ENCODE measurements at places on chromosomes 2 and 18. TPM values are rescaled to one million over a fixed set of nuclear protein-coding genes. Genes with fewer than 3 reads are reported as not detected.

Gene TLX2
- total RNA-seq = not detected

GRCh38 chr2:214801768-214802397, 7.6 kb downstream of the BARD1 start:
- DNase-seq = no peak

Gene OTX1
- not detected for total RNA-seq

Gene KANSL1L
- total RNA-seq = 4.7 TPM

DNA sequence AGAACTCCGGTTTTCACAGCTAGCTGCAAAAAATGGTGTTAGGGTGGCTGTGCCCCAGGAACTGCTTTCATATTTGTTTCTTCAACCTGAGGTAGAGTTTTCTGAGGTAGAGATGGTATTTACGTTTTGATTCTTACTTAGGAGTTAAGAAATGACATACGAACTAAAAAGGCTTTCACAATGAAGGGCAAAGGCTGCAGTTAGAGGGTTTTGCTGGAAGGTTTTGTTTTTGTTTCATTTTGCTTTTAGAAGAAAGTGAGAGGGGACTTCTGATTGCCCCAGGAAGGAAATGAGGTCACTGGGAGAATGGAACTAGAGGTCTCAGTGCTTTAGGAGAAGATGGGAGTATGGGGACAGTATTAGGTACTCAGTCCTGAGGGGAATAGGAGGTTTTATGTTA, 15.5 kb downstream of the CDCA7 start:
- no peak for DNase-seq

- DNase-seq = no peak
These were observed 85.6 kb downstream of the VIT start for GRCh38 chr2:36781907-36782720.

DNA sequence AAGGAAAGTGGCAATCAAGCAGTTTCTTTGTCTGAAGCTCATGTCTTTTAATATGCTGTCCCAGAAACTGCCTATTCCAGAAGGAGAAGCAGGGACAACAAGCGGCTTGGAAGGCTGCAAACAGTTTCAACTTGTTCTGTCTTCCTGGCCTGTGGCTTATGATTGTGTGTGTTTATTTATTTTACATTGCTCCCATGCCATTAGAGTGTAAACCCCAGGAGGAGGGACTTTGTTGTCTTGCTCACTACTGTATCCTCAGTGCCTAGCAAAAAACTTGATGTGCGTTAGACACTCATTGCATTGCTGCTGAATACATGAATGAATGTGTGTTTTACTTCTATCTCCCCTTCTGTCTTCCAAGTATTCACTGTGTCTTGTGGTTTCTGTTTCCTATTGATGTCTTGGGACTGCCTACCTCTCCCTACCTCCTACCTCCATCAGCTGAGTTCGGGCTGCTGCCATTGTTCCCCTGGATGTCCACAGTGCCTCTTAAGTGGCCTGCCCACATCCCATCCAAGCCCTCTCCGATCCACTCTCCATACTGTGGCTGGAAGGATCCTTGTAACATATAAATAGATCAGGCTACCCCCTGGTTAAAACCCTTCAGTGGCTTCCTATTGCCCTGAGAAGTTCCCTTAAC, 261.4 kb downstream of the DYSF start:
- DNase-seq = no peak

GRCh38 chr2:144692661-144693060, 172.7 kb upstream of the ZEB2 start:
- DNase-seq = no peak

DNA sequence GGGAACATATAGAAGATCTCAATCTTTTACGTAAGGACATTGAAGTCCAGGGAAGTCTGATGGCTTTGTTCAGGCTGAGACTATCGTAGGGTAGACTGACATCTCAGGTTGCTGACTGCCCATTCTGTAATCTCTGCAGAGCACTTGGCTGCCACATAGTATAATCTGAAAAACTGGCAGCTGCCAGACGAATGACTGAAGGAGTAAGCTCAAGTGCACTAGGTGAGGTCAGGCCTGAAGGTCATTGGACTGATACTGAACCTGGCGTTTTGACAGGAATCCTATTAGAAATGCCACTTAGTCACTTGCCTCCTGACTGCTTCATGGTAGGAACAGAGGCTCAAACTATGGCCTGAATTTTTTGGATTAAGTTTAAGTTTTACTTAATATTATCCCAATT, 23.5 kb downstream of the GPD2 start:
- DNase-seq = no peak

Gene CERS6
- 17.9 TPM for total RNA-seq

Gene CELF4
- not detected for total RNA-seq

GRCh38 chr2:238943338-238944067, 95.6 kb downstream of the TWIST2 start:
- no peak for DNase-seq

Gene HOXD9
- not detected for total RNA-seq

- DNase-seq = no peak
These were observed 682 bp downstream of the DUSP2 start for GRCh38 chr2:96144481-96145035.

GRCh38 chr2:28166956-28167355, 225.7 kb upstream of the FOSL2 start:
- DNase-seq = no peak

DNA sequence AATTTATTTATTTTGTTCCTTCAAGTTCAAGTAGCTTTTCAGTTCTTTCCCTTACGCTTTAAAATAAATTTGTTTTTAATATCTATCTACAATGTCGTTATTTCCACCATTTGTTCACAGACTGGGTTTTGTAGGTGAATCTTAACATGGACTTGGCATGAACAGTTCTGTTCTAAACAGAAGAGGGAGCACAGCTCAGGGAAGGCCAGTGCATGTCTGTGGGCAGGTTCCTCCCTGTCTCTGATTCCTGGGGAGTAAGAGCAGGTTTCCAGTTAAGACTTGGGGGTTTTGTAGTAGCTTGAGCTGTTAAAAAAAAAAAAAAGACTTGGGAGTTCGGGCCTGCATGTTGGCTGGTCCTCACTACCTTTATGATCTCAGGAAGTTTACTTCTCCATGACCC, 11.1 kb downstream of the TTL start:
- no peak for DNase-seq

Gene VWA3B
- not detected for total RNA-seq

Data from CD8-positive, alpha-beta T cell (primary cell).